ENCODE measurements at places on chromosomes 5 and 9.

- ATAC-seq: no peak
These were observed 171.0 kb downstream of the RMI1 start for GRCh38 chr9:84151640-84152039.

GRCh38 chr9:107243742-107244141, 39.3 kb upstream of the RAD23B start:
- ATAC-seq: peak; percentile 76

GRCh38 chr5:138748630-138749081, 4.6 kb upstream of the CTNNA1 start:
- no peak for ATAC-seq

GRCh38 chr5:54832045-54832444, 153.3 kb downstream of the ESM1 start:
- no peak for ATAC-seq

DNA sequence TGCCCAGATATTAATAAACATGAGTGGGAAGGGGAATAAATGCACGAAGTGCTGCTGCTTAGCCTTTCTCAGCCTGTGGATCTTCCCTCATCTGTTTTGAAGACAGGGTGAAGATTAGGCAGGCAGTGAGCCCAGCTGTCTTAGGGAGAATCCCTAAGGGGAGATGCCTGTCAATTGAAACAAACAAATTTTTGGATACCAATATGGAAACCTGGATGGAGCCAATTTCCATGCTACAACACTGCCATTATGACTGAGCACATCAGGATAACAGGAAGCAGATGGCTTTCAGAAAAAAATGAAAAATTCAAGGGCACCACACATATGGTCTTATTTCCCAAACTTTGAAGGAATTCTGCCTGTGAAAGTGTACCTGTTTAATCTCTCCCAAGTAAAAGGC, 80.3 kb downstream of the HMHB1 start:
- ATAC-seq: no peak

- ATAC-seq: no peak
These were observed 9.8 kb upstream of the TLX3 start for GRCh38 chr5:171299228-171299627.

DNA sequence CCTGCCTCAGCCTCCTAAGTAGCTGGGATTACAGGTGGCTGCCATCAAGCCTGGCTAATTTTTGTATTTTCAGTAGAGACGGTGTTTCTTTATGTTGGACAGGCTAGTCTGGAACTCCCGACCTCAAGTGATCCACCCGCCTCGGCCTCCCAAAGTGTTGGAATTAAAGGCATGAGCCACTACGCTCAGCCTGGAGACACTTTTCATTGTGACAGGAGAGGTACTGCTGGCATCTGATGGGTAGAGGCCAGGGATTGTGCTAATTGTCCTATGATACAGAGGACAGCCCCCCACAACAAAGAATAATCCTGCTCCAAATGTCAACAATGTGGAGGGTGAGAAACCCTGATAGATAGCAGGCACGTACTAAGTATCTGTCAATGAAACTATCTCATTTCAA, 91.3 kb upstream of the SLC25A48 start:
- ATAC-seq: no peak

- ATAC-seq: no peak
These were observed 34.1 kb upstream of the ERCC6L2 start for GRCh38 chr9:95841377-95841776.

DNA sequence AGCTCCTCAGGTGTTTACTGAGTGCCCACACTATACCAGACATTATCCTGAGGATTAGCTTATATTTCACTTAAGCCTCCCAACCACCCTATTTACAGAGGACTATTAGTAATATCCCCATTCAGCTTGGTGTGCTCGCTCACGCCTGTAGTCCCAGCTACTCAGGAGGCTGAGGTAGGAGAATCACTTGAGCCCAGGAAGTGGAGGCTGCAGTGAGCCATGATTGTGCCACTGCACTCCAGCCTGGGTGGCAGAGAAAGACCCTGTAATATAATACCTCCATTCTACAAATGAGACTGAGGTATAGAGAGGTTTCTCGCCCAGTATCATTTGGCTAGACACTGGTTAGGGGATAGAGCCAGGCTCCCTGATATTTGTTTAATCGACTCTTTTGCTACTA, 18.0 kb upstream of the MATR3 start:
- ATAC-seq: no peak

- ATAC-seq: no peak
These were observed 163.4 kb downstream of the RAB3C start for GRCh38 chr5:58746321-58746720.
